ENCODE measurements at places on chromosomes 1 and 21.
A peak's percentile ranks its signal among the peaks of the same experiment; 100 is the strongest.

- no peaks in the 10 kb centered on the region for H3K27me3 ChIP-seq
- no peak overlapping the region for H3K4me3 ChIP-seq
- H3K4me1 ChIP-seq = peaks cover 28% of the 10 kb centered on the region
Observed at GRCh38 chr1:9110669-9111356, 18.1 kb downstream of the GPR157 start.

- peaks cover 5% of the 10 kb centered on the region for H3K27me3 ChIP-seq
- no peak for DNase-seq
Observed at GRCh38 chr1:43220905-43221778, 48.6 kb upstream of the TMEM125 start.

- DNase-seq = no peak
- no peaks in the 10 kb centered on the region for H3K4me1 ChIP-seq
- H3K36me3 ChIP-seq = peaks cover 23% of the 10 kb centered on the region
- H3K27ac ChIP-seq = no peak overlapping the region
Observed at GRCh38 chr1:235708390-235708962, 58.9 kb upstream of the GNG4 start.

DNA sequence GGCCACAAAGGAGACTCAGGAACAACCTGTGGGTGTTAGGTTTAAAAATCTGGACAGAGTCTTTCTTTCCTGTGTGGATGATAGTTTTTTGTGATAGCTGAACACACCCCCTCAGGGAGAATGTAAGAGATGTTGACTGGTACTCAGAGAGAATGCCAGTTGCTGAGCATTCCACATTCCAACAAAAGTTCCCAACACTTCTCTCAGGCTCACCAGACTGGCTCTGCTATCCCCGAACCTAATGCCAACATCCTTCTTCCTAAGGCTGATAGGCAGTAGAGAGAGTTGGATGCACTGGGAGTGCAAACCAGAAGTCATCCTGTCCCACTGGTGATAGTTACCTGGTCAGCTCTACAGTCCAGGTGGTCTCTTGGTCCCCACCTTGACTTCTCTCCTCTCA is 28.7 kb upstream of the POU2F1 start:
- H3K36me3 ChIP-seq = no peaks in the 10 kb centered on the region
- H3K4me1 ChIP-seq = no peaks in the 10 kb centered on the region
- DNase-seq = no peak
- H3K4me3 ChIP-seq = no peak overlapping the region

DNA sequence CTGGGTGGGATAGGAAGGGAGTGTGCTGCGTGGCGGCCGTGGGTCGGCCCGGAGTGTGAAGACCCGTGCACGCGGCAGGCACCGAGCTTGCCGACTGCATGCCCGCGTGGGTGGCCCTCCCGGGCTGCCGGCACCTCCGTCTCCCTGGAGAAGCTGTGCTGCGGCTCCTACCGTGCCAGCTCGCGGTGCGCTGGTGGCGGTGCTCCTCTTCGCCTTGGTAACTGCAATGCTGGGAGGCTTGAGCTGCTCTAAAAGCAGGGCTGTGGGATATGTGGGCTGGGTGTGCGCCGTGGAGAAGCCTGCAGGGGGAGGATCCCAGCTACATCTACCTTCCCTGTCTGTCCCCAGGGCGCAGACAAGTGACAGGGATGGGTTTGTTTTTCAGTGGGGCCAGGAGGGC is 2.4 kb downstream of the GABRD start:
- peaks cover 2% of the 10 kb centered on the region for H3K4me1 ChIP-seq
- no peak overlapping the region for H3K27ac ChIP-seq
- DNase-seq = no peak

DNA sequence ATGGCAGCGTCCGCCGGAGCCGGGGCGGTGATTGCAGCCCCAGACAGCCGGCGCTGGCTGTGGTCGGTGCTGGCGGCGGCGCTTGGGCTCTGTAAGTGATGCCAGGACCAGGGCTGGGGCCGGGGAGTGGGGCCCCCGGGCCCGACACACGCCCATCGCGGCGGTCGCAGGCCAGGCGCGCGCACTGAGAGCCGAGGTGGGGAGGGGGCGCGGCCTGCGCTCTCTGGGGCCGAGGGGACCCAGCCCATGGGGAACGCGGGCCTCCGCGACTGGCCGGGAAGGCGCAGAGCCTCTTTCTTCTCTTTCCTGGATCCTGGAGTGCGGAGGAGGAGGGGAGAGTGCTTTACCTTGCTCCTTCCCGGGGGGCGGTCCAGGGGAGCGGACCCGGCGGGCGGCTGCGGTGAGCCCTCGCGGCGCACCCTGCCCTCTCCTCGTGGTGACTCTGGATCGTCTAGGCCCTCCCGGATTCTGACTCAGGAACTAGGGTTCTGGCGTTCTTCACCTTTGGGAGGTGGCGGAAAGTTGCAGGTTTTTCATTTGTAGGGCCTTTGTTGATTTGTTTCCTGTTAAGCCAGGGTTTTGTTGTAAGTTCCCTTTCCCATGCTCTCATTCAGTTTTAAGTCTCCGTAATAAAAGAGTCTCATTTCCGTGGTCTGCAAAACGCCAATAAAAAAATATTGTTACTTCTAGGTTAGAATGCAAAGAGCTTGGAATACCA is 529 bp downstream of the MPZL1 start:
- peaks cover 61% of the 10 kb centered on the region for H3K4me1 ChIP-seq
- peak overlapping the region; percentile 88 for H3K4me3 ChIP-seq
- H3K27me3 ChIP-seq = no peaks in the 10 kb centered on the region

Data from activated CD4-positive, alpha-beta memory T cell treated with anti-CD3 and anti-CD28 coated beads, Interleukin-2, amount 10 ng/mL, durations not matched to agents 7 days and 5 days (primary cell).